K562 (cell line): ENCODE measurements at places on chromosomes 7 and 10. TPM values are rescaled to one million over a fixed set of nuclear protein-coding genes. Genes with fewer than 3 reads are reported as not detected.

DNA sequence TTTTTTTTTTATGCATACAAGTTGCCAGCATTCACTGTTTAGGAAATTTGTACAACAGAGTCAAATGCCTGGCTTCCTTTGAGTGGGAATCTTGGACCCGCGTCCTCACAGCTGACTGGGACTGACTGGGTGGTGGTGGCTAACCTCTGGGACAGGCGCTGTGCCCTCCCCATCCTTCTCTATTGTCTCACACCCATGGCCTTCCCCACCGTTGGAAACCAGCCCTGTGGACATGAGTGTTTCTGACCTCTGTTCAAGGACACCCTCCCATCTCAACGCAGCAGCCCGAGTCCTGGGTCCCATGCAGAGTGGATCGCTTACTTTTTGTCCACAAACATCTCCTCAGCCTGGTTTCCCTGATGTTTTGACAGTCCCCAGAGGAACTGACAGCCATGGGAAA, 125.1 kb upstream of the PPIF start:
- peaks cover 42% of the 10 kb centered on the region; the same call in 2 of the 3 replicates for H3K36me3 ChIP-seq
- H3K4me3 ChIP-seq = no peak overlapping the region
- no peaks in the 10 kb centered on the region; the same call in 2 of the 3 replicates for H3K4me1 ChIP-seq
- no peak for DNase-seq

The SUN3 gene
- not detected in 2 replicates for total RNA-seq

GRCh38 chr7:150369748-150370501, 1.3 kb downstream of the REPIN1 start:
- peak overlapping the region; percentile 97 for H3K27ac ChIP-seq
- H3K4me1 ChIP-seq = peaks cover 64% of the 10 kb centered on the region
- DNase-seq = peak; percentile 27
- H3K36me3 ChIP-seq = peaks cover 58% of the 10 kb centered on the region
- no peaks in the 10 kb centered on the region for H3K27me3 ChIP-seq

The AQP1 gene
- total RNA-seq = 6.7 and 6.9 TPM in 2 replicates

The PIP gene
- total RNA-seq = not detected in 2 replicates

DNA sequence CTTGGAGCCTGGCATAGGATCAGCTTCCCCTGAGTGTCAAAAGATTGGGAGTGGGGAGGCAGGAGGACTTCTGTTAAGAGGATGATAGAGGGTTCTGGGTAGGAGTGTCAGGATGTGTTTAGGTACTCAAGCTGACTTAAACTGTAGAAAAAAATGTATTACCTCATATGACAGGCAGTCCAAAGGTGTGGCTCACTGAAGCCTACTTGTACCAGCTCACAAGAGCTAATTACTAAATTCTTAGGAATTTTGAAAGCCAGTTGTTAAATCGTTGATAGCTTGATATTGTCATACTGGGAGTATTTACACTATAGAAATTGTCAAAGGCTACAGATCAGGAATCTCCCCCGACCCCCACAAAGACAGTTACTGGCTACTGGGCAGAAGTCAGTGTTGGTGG, 32.1 kb downstream of the FAS start:
- H3K36me3 ChIP-seq = no peaks in the 10 kb centered on the region
- H3K4me1 ChIP-seq = no peaks in the 10 kb centered on the region
- H3K4me3 ChIP-seq = no peak overlapping the region
- no peak overlapping the region for H3K27ac ChIP-seq
- no peak for DNase-seq
- H3K27me3 ChIP-seq = no peaks in the 10 kb centered on the region

DNA sequence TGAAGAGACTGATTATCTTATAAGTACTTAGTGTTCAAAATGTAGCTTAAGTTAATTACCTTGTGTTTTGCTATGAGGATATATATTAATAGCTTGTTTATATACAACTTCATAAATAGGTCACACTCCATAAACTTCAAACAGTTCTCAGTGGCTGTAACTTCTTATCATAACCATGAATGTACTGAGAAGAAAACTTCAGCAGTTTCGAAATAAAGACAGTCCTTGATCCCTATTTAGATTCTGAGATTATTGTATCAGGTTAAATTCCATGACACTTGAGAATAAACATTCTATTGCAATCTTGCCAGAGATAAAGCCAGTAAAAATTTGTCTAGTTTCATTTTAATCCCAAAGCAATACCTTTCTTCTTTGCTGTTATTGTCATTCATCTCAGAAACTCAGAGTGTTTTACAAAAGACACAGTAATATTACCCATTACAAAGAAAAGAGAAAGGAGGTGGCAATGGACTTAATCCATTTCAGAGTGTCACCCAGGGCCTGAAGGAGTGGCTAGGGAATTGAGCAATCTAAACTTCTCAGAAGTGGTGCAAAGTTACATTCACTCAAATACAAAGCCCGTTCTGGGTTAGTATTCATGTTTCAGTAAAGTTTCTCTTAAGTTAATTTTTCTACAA, 403.6 kb downstream of the SEMA3D start:
- H3K27ac ChIP-seq = peak overlapping the region; percentile 43; the same call in 1 of the 3 replicates
- no peak overlapping the region for H3K4me3 ChIP-seq
- peaks cover 17% of the 10 kb centered on the region; the same call in 2 of the 3 replicates for H3K4me1 ChIP-seq
- peaks cover 2% of the 10 kb centered on the region; the same call in 1 of the 3 replicates for H3K36me3 ChIP-seq
- H3K27me3 ChIP-seq = no peaks in the 10 kb centered on the region

DNA sequence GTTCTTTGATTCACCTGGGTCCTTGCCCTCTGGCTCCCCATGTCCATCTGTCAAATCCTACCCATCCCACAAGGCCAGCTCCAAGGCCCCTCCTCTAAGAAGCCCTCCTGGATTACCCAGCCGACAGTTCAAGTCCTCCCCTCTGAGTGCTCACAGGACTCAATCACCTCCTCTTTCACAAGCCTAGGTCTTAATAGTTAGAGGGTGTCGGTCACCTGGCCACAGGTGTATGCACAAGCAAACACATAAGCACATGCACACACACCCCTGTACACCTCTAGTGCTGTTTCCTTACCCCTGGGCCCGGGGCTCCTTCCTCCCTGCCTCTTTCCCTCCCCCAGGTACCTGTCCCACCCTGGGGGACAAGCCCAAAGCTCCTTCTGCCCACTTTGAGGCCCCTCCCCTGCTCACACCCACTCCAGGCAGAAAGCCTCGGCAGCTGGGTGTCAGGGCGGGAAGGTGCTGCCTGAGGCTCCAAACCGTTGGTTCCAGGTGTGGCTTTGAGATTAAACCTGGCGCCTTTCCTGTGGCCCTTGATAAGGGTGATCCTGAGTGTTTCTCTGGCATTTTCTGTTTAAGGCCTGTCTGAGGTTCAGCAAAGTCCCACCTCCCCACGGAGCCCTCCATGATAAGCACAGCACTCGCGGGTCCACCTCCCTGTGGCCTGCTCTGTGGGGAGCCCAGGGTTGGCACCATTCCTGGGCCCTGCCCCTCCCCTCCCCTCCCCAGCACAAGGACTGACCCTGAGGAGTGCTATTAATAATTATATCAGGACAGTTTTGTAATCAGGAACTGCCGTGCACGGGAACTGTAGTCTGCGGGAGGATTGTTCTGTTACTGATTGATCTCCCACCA, 14.6 kb upstream of the AQP1 start:
- H3K27ac ChIP-seq = peak overlapping the region; percentile 32
- no peaks in the 10 kb centered on the region for H3K27me3 ChIP-seq
- DNase-seq = peak; percentile 88
- H3K4me1 ChIP-seq = peaks cover 28% of the 10 kb centered on the region

GRCh38 chr7:150514748-150515222, at the start of gene GIMAP7:
GIMAP7 (plus strand) TSS chr7:150514872; CDS start chr7:150519975, 5,103 bp downstream.
- no peak within 1 kb of the TSS for H3K27ac ChIP-seq
- no peak for DNase-seq
- peaks cover 15% of the 10 kb centered on the region for H3K27me3 ChIP-seq
- H3K4me1 ChIP-seq = no peaks in the 10 kb centered on the region
- no peaks in the 10 kb centered on the region for H3K36me3 ChIP-seq

The HOXA4 gene
- not detected in 2 replicates for total RNA-seq

The HIPK2 gene
- 17.5 and 19.8 TPM in 2 replicates for total RNA-seq

GRCh38 chr7:32802305-32802910, 89.2 kb downstream of the KBTBD2 start:
- no peaks in the 10 kb centered on the region for H3K36me3 ChIP-seq
- DNase-seq = no peak
- H3K4me3 ChIP-seq = no peak overlapping the region

- H3K27me3 ChIP-seq = no peaks in the 10 kb centered on the region
- peaks cover 11% of the 10 kb centered on the region for H3K4me1 ChIP-seq
- H3K36me3 ChIP-seq = no peaks in the 10 kb centered on the region; the same call in 2 of the 3 replicates
- DNase-seq = peak; percentile 64
- peak overlapping the region; percentile 72 for H3K4me3 ChIP-seq
These were observed 1.3 kb downstream of the TSPAN13 start for GRCh38 chr7:16754856-16755317.

DNA sequence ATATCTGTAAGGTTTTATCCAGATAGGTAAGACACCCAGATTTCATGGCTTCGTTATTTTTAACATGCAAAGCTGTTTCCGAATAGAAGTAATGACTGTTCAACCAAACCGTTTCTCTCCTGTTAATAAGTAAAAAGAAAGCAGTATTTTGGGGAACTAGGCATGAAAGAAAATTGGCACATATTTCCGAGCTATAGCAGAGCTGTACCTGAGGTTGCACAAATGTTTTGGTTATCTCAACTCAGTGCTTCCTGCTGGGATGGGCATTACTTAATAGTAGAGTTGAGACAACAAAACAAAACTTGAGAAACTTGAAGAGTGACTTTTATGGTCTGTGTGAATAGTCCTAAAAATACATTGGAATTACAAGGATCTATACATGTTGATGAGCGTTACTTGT, 564.3 kb upstream of the SORCS1 start:
- no peaks in the 10 kb centered on the region for H3K27me3 ChIP-seq
- H3K4me3 ChIP-seq = no peak overlapping the region
- H3K4me1 ChIP-seq = no peaks in the 10 kb centered on the region
- H3K27ac ChIP-seq = no peak overlapping the region
- H3K36me3 ChIP-seq = no peaks in the 10 kb centered on the region

- no peaks in the 10 kb centered on the region for H3K27me3 ChIP-seq
- no peaks in the 10 kb centered on the region for H3K36me3 ChIP-seq
- H3K27ac ChIP-seq = no peak overlapping the region
- H3K4me1 ChIP-seq = no peaks in the 10 kb centered on the region
These were observed 248.6 kb upstream of the MAGI2 start for GRCh38 chr7:79702116-79702515.
